ENCODE measurements at places on chromosomes 6 and 20. TPM values are rescaled to one million over a fixed set of nuclear protein-coding genes. Genes with fewer than 3 reads are reported as not detected.

The SYNJ2 gene
- 57.6 TPM for polyA plus RNA-seq

The FNDC11 gene
- 0.07 TPM for polyA plus RNA-seq

The ULBP1 gene
- polyA plus RNA-seq: 0.09 TPM

The PPIL6 gene
- polyA plus RNA-seq: 0.46 TPM

The AGER gene
- 5.1 TPM for polyA plus RNA-seq

The PTPRT gene
- under 0.01 TPM for polyA plus RNA-seq

The KIF25 gene
- not detected for polyA plus RNA-seq

The SLC35A1 gene
- 25.1 TPM for polyA plus RNA-seq

The PBX2 gene
- 102 TPM for polyA plus RNA-seq

The MAP1LC3A gene
- polyA plus RNA-seq: not detected

The UBE2C gene
- polyA plus RNA-seq: 100 TPM

The BRPF3 gene
- 22.9 TPM for polyA plus RNA-seq

The TBXT gene
- polyA plus RNA-seq: not detected

The ADGB gene
- not detected for polyA plus RNA-seq

The ETV7 gene
- not detected for polyA plus RNA-seq

The MAP7 gene
- not detected for polyA plus RNA-seq

The GLP1R gene
- not detected for polyA plus RNA-seq

The CDH4 gene
- not detected for polyA plus RNA-seq

The FAXC gene
- 0.50 TPM for polyA plus RNA-seq

The RAMACL gene
- 0.14 TPM for polyA plus RNA-seq

The TRIM38 gene
- polyA plus RNA-seq: 3.7 TPM

The CLPSL2 gene
- polyA plus RNA-seq: not detected

The HLA-DQB1 gene
- not detected for polyA plus RNA-seq

The CTCFL gene
- polyA plus RNA-seq: 0.04 TPM

The SLC22A1 gene
- polyA plus RNA-seq: 0.82 TPM

The ISM1 gene
- polyA plus RNA-seq: 0.40 TPM

The CRISP3 gene
- polyA plus RNA-seq: not detected
